ENCODE measurements at places on chromosomes 16 and 17.
A peak's percentile ranks its signal among the peaks of the same experiment; 100 is the strongest.

- no peak for DNase-seq
These were observed 13.4 kb upstream of the BAHCC1 start for GRCh38 chr17:81381632-81382577.

GRCh38 chr16:78842950-78843349 lies 743.5 kb downstream of the WWOX start:
- no peak for DNase-seq

DNA sequence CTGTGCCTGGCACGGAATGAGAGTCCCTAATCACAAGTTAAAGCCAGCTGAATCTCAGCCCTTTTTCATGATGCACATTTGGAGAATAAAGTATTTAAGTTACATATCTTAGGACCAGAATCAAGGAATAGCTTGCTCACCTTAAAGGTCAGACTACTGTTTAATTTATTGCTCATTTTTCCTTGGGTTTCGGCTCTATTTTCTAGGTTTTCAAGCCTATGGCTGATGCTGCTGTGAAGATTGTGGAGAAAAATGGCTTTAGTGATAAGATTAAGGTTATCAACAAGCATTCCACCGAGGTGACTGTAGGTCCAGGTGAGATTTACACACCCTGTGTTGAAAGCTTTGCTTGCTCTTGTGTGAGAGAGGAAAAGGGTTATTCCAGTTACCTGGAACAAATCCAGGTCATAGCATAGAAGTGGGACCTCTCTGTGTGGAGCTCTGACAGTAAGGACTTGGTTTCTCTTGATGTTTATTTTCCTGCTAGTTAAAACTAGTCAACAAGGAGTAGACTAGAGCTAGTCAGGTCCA lies 18.1 kb downstream of the PRMT7 start:
- no peak for DNase-seq

DNA sequence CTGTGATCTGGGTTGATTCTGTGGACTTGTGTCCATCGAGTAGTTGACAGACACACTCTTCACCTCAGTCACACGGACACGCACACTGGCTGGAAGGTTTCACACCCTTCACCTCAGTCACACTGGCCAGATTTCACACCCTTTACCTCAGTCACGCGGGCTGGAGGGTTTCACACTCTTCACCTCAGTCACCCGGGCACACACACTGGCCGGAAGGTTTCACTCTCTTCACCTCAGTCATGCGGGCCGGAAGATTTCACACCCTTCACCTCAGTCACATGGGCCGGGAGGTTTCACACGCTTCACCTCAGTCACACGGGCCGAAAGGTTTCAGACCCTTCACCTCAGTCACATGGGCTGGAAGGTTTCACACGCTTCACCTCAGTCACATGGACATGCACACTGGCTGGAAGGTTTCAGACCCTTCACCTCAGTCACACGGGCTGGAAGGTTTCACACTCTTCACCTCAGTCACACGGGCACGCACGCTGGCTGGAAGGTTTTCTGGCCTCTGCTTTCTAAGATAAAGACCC lies 96.2 kb downstream of the PGS1 start:
- no peak for DNase-seq

GRCh38 chr16:57091975-57092785 lies at the start of gene CPNE2:
Gene CPNE2 (plus strand): TSS chr16:57092583. CDS start chr16:57110743, 18,160 bp downstream.
- DNase-seq = peak; percentile 63

DNA sequence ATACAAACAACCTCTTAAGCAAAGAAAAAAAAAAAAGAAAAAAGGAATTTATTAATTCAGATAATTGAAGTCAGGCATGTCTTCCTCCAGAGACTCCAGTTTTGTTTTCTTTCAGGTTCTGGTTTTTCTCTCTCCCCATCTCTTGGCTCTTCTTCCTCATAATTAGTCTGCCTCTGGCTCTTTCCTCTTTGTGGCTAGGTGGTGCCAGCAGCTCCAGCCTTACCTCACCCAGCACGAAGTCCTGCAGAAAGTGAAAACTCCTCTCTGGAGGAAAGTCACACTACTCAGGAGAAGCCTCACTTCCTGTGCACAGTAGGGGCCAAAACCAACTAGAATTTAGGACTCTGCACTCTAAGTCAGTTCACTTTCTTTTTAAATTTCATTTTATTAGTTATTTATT lies 10.3 kb upstream of the NFAT5 start:
- no peak for DNase-seq

DNA sequence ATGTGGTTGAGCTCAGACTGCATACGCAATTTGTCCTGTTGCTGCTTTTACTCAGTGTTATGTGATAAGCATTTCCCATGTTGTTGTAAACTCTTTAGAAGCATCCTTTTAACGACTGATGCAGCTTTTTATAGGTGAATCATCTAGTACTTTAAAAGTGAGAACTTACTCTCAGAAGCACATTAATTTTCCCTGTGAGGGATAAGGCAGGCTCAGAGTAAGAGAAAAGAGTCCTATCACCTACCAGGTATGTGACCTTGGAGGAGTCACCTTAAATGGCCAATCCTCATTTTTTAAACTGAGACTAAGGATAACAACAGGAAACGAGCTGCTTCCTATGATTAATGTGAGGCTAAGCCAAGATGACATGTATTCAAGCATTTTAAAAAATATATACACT lies 34.4 kb upstream of the GAN start:
- no peak for DNase-seq

- DNase-seq = no peak
These were observed 831 bp downstream of the SMIM22 start for GRCh38 chr16:4795828-4796572.

DNA sequence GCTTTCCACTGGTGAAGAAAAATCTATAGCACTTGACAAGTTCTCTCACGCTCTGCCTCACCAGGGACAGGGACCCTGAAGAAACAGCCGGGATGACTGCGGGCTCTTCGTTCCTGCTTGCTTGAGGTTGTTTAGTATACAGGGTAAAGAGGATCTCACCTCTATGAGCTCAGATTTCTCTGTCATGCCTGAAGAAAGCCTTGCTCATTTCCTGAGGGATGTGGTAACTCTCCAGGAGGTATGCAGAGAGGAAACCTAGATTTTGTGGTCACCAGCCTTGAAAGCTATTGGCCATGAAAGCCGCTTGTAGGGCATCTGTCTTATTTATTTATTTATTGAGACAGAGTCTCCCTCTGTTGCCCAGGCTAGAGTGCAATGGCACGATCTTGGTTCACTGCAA lies 23.2 kb downstream of the USP43 start:
- peak; percentile 23 for DNase-seq
